ENCODE measurements at places on chromosomes 2 and 18. TPM values are rescaled to one million over a fixed set of nuclear protein-coding genes. Genes with fewer than 3 reads are reported as not detected.

DNA sequence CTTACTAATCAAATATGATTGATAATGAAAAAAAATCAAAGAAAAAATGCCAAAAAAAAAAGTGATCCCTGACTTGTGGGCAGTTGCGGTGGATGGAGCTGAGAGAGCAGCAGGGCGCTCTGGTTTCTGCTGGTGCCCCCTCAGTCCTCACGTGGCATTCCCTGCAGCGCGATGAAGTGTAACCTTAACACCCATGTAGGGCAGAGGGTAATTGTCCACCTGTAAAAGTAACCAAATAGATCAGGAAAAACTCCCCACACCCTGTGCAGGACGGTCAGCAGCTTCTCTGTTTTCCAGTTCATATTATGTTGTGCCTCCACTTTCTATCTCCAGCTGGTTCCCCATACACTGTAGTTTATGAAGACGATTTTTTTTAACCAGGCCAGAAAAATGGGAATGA is 25.0 kb downstream of the COA5 start:
- peaks cover 10% of the 10 kb centered on the region for H3K4me1 ChIP-seq
- peaks cover 22% of the 10 kb centered on the region for H3K36me3 ChIP-seq
- H3K4me3 ChIP-seq = no peak overlapping the region
- H3K27ac ChIP-seq = no peak overlapping the region
- DNase-seq = no peak

DNA sequence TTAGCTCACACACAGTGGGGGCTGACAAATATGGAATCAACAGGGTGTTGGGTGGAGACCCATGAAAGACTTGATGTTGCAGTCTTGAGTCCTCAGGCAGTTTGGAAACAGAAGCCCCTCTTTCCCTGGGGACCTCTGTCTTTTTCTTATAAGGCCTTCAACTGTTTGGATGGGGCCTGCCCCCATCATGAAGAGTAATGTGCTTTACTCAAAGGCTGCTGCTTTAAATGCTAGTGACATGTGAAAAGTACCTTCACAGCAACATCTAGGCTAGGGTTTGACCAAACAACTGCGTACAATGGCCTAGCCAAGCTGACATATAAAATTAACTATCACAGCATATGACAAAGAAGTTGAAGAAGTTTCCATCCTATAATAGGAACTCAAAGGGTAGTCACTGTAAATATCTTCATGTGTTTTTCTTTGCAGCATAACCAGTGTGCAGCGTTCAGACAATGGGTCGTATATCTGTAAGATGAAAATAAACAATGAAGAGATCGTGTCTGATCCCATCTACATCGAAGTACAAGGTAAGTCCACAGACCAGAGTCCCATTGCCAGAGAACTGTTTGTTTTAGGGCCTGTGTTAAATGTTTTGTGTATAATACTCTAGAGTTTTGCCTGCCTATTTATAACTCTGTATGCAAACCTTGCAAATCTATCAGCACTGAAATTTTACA is 46.3 kb downstream of the MERTK start:
- peak; percentile 8 for DNase-seq
- H3K4me1 ChIP-seq = no peaks in the 10 kb centered on the region
- H3K27ac ChIP-seq = no peak overlapping the region
- no peak overlapping the region for H3K4me3 ChIP-seq
- H3K36me3 ChIP-seq = no peaks in the 10 kb centered on the region
- H3K27me3 ChIP-seq = peaks cover 11% of the 10 kb centered on the region

GRCh38 chr2:7449298-7449697 is 532.1 kb downstream of the RNF144A start:
- H3K36me3 ChIP-seq = no peaks in the 10 kb centered on the region
- no peak overlapping the region for H3K27ac ChIP-seq
- H3K27me3 ChIP-seq = no peaks in the 10 kb centered on the region
- H3K4me3 ChIP-seq = no peak overlapping the region
- no peaks in the 10 kb centered on the region for H3K4me1 ChIP-seq

GRCh38 chr2:65939687-65940086 is 495.2 kb upstream of the MEIS1 start:
- no peaks in the 10 kb centered on the region for H3K27me3 ChIP-seq
- no peak overlapping the region for H3K27ac ChIP-seq
- no peaks in the 10 kb centered on the region for H3K4me1 ChIP-seq
- no peak overlapping the region for H3K4me3 ChIP-seq

- H3K36me3 ChIP-seq = no peaks in the 10 kb centered on the region
- no peak for DNase-seq
- H3K27ac ChIP-seq = no peak overlapping the region
- H3K4me1 ChIP-seq = no peaks in the 10 kb centered on the region
- no peaks in the 10 kb centered on the region for H3K27me3 ChIP-seq
These were observed 100.0 kb upstream of the PID1 start for GRCh38 chr2:229371086-229371485.

FAM110C gene
- not detected for total RNA-seq

ATP6V1B1 gene
- total RNA-seq = not detected

PLCL1 gene
- total RNA-seq = 0.12 TPM

AGXT gene
- not detected for total RNA-seq

LPIN1 gene
- total RNA-seq = 95.2 TPM

POTEI gene
- total RNA-seq = not detected

DNA sequence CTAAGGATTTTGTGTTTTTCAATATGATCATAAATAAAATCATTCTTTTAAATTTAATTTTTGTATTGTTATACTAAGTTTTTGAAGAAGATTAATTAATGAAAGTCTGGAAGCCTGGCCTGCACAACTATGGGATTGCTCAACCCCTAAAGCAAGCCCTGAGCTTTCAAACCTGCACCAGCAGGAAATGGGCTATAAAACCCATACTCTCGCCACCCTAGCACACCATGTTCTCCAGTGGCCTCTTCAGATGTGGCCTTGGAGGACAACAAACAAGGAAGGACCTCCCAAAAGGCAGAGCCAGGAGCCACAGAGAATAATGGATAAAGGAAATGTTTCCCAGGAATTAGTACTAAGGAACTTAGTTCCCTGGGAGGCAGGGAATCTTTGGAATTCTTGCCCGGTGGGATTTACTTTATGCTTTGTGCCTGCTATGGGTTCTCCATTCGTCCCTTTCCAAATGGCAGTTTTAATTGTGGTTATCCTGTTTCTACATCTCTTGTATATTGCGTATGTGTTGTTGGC is 212.5 kb downstream of the ZFP36L2 start:
- peaks cover 3% of the 10 kb centered on the region for H3K27me3 ChIP-seq
- no peak overlapping the region for H3K27ac ChIP-seq
- no peaks in the 10 kb centered on the region for H3K36me3 ChIP-seq
- H3K4me1 ChIP-seq = no peaks in the 10 kb centered on the region
- DNase-seq = no peak
- no peak overlapping the region for H3K4me3 ChIP-seq

GRCh38 chr2:75525434-75526310 is 35.1 kb downstream of the EVA1A start:
- peaks cover 3% of the 10 kb centered on the region for H3K27me3 ChIP-seq
- no peak for DNase-seq
- H3K4me1 ChIP-seq = no peaks in the 10 kb centered on the region
- no peak overlapping the region for H3K4me3 ChIP-seq
- no peak overlapping the region for H3K27ac ChIP-seq

MYO5B gene
- total RNA-seq = 0.30 TPM

REG3G gene
- not detected for total RNA-seq

DIS3L2 gene
- 74.3 TPM for total RNA-seq

DNA sequence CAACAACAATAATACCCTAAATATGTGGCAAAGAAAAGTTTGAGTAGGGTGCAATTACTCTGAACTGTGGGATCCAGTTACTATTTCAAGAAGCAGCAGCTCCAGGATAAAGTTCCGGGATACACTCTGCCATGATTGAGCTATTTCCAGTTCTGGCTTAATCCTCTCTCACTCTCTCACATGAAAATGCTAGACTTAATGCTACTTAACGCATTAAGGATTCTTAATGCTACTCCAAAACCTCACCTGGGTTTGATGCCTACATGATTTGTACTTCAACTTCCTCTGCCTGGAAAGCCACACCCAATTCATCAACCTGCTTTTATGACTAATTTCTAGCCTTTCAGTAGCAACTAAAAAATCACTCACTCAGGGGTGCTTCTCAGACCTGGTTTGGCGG is 151.1 kb upstream of the HNMT start:
- no peak overlapping the region for H3K27ac ChIP-seq
- H3K36me3 ChIP-seq = no peaks in the 10 kb centered on the region
- H3K4me3 ChIP-seq = no peak overlapping the region
- H3K27me3 ChIP-seq = no peaks in the 10 kb centered on the region

DNA sequence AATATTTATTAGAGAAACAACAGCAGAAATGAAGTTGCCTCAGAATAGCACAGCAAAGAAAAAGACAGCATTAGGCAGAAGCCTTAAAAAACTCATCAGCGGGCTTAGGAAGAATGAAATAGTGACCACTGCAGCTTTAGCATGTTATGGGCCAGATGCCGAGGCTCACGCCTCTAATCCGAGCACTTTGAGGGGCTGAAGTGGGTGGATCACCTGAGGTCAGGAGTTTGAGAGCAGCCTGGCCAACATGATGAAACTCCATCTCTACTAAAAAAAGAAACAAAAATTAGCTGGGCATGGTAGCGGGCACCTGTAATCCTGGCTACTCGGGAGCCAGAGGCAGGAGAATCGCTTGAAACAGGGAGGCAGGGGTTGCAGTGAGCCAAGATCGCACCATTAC is 32.4 kb downstream of the AP1S3 start:
- H3K27ac ChIP-seq = peak overlapping the region; percentile 74
- no peak for DNase-seq
- no peak overlapping the region for H3K4me3 ChIP-seq
- H3K4me1 ChIP-seq = peaks cover 17% of the 10 kb centered on the region
- H3K27me3 ChIP-seq = no peaks in the 10 kb centered on the region

CXCR1 gene
- total RNA-seq = 0.12 TPM

- no peaks in the 10 kb centered on the region for H3K4me1 ChIP-seq
- no peak overlapping the region for H3K27ac ChIP-seq
- H3K4me3 ChIP-seq = no peak overlapping the region
- no peaks in the 10 kb centered on the region for H3K36me3 ChIP-seq
- DNase-seq = peak; percentile 3
These were observed 73.0 kb upstream of the KCTD1 start for GRCh38 chr18:26621161-26622026.

MTX2 gene
- 11.5 TPM for total RNA-seq

MAB21L4 gene
- not detected for total RNA-seq

DNA sequence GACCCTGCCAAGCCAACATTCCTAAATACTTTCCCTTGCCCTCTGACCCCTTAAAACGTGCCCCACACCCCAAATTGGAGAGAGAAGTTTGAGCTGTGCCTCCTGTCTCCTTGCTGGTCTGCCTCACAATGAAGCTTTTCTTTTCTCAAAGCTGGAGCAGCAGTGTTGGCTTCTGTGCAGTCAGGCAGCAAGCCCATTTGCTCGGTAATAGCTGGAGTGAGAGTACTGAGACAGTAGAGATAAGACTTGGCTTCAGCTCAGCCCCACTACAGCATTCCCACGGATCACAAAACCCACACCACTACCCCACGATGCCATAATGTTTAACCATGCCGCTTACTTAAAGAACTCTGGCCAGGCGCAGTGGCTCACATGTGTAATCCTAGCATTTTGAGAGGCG is 73.0 kb downstream of the NCAPH start:
- no peaks in the 10 kb centered on the region for H3K36me3 ChIP-seq
- H3K4me3 ChIP-seq = no peak overlapping the region
- no peak for DNase-seq

DNA sequence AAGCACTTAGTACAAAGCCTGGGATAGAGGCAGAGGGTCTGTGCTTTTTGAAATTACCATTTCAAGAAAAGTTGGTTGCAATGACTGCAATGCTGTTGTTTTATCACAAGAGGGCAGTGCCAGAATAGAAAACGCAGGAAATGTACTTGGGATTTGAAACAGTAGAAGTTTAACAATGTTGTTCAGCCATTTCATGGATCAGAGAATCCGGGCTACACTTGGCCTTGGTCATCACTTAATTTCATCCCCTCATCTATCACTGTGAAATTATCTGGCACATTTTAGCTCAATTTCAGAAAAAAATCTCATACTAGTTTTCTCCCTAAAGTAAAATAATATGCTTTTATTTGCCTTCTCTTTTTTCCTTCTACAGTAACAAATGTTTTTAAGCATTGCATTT is 70.8 kb downstream of the RAPGEF4 start:
- no peaks in the 10 kb centered on the region for H3K36me3 ChIP-seq
- no peak overlapping the region for H3K4me3 ChIP-seq
- no peak overlapping the region for H3K27ac ChIP-seq

GRCh38 chr2:58101500-58101899 is 54.9 kb downstream of the VRK2 start:
- DNase-seq = no peak
- H3K4me1 ChIP-seq = no peaks in the 10 kb centered on the region
- no peak overlapping the region for H3K27ac ChIP-seq
- H3K4me3 ChIP-seq = no peak overlapping the region
- no peaks in the 10 kb centered on the region for H3K27me3 ChIP-seq
- H3K36me3 ChIP-seq = no peaks in the 10 kb centered on the region

GRCh38 chr2:25274868-25275574 is 66.7 kb downstream of the DNMT3A start:
- peak overlapping the region; percentile 96 for H3K27ac ChIP-seq
- no peaks in the 10 kb centered on the region for H3K27me3 ChIP-seq

- H3K4me1 ChIP-seq = no peaks in the 10 kb centered on the region
- H3K27me3 ChIP-seq = no peaks in the 10 kb centered on the region
- H3K4me3 ChIP-seq = no peak overlapping the region
- H3K36me3 ChIP-seq = no peaks in the 10 kb centered on the region
- no peak overlapping the region for H3K27ac ChIP-seq
These were observed 2.1 kb downstream of the SERPINB10 start for GRCh38 chr18:63909870-63910269.

C1D gene
- 20.1 TPM for total RNA-seq

SPC25 gene
- 0.22 TPM for total RNA-seq

GRCh38 chr18:65632236-65632635 is 118.6 kb upstream of the CDH7 start:
- no peak overlapping the region for H3K27ac ChIP-seq
- no peak overlapping the region for H3K4me3 ChIP-seq
- no peak for DNase-seq
- no peaks in the 10 kb centered on the region for H3K27me3 ChIP-seq
- H3K36me3 ChIP-seq = no peaks in the 10 kb centered on the region

- DNase-seq = no peak
- H3K36me3 ChIP-seq = no peaks in the 10 kb centered on the region
- no peaks in the 10 kb centered on the region for H3K27me3 ChIP-seq
These were observed 297.2 kb downstream of the NDUFA10 start for GRCh38 chr2:239727776-239728600.

CHN1 gene
- 1.4 TPM for total RNA-seq

LCLAT1 gene
- 21.9 TPM for total RNA-seq

VAMP8 gene
- total RNA-seq = 73.1 TPM

All from B cell (primary cell).